Gastroesophageal sphincter (tissue), 4 donors: ENCODE measurements at places on chromosomes 5 and 9. TPM values are rescaled to one million over a fixed set of nuclear protein-coding genes. Genes with fewer than 3 reads are reported as not detected.

GRCh38 chr9:131503626-131504465 lies 1.1 kb downstream of the POMT1 start:
- no peak overlapping the region for H3K27ac ChIP-seq
- ATAC-seq, result no peak
- H3K4me1 ChIP-seq, result peaks cover 42% of the 10 kb centered on the region
- peak overlapping the region; percentile 83 for H3K4me3 ChIP-seq
- no peaks in the 10 kb centered on the region for H3K27me3 ChIP-seq
- H3K36me3 ChIP-seq, result peaks cover 41% of the 10 kb centered on the region

DNA sequence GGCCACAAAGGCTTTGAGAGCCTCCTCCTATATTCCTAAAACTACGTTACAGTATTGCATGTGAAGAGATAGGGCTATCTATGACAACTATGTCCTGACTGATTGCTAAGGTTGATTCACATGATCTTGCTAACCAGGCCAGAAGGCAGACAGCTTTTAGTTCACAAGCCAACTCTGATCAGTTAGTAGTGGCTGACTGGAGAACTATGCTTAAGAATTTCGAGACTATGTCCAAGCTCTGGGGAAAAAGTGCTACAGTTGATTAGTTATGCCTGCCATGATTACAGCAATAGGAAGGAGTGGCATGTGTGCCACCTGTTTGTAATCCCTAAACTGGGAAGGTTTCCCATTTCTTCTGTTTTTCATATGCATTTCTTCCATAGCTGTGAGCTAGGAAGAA lies 223.4 kb downstream of the DOCK8 start:
- H3K4me1 ChIP-seq, result no peaks in the 10 kb centered on the region
- H3K27ac ChIP-seq, result no peak overlapping the region
- ATAC-seq, result no peak
- peaks cover 95% of the 10 kb centered on the region for H3K36me3 ChIP-seq
- H3K4me3 ChIP-seq, result no peak overlapping the region

GRCh38 chr5:109837231-109837861 lies 147.6 kb downstream of the MAN2A1 start:
- no peak for ATAC-seq
- H3K4me3 ChIP-seq, result no peak overlapping the region
- no peak overlapping the region for H3K27ac ChIP-seq
- no peaks in the 10 kb centered on the region for H3K27me3 ChIP-seq

GRCh38 chr5:150836064-150836463 lies 10.3 kb upstream of the IRGM start:
- ATAC-seq, result no peak
- H3K4me1 ChIP-seq, result no peaks in the 10 kb centered on the region
- no peak overlapping the region for H3K27ac ChIP-seq
- no peaks in the 10 kb centered on the region for H3K36me3 ChIP-seq

DNA sequence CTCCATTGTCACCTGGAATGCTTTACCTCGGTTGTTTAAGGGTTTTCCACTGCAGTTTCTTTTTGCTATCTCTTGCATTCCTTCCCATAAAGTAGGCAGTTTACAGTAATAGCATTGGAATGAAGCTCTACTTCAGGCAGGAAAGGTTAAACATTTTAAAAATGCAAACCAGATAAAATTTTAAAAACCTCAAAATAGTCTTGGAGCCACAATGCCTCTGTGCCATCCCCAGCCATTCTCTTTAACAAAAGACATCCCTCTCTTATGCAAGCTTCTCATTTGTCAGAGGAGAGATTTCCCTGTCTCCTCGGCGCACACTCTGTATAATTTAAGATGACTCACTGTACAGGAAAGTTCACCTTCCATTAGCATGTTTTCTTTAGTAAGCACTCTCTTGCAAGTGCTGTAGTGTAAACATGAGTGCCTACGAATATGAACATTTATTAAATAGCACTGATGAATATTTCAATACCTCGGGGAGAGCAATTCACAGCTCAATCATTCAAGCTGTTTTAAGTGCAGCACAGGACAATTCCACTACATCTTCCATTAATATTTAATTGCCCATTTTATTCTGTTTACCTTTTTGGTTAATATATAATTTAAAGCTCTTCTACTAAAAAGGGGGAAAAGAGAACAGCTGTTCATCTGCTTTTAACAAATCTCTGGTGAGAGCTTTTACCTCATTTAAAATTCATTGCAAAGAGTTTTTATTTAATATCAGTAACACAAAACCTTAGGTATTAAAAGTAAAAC lies 343.6 kb downstream of the SPATA31D1 start:
- no peak for ATAC-seq
- H3K27me3 ChIP-seq, result no peaks in the 10 kb centered on the region
- no peak overlapping the region for H3K4me3 ChIP-seq
- H3K36me3 ChIP-seq, result no peaks in the 10 kb centered on the region
- H3K4me1 ChIP-seq, result no peaks in the 10 kb centered on the region

GRCh38 chr9:132690696-132691095 lies 20.4 kb downstream of the GTF3C4 start:
- H3K36me3 ChIP-seq, result peaks cover 2% of the 10 kb centered on the region
- ATAC-seq, result no peak
- no peaks in the 10 kb centered on the region for H3K27me3 ChIP-seq
- no peak overlapping the region for H3K27ac ChIP-seq
- no peaks in the 10 kb centered on the region for H3K4me1 ChIP-seq
- no peak overlapping the region for H3K4me3 ChIP-seq

GRCh38 chr9:15843316-15843715 lies 290.5 kb downstream of the CCDC171 start:
- H3K4me1 ChIP-seq, result no peaks in the 10 kb centered on the region
- no peaks in the 10 kb centered on the region for H3K36me3 ChIP-seq

GRCh38 chr9:133026426-133026825 lies 4.4 kb upstream of the GTF3C5 start:
- H3K4me3 ChIP-seq, result no peak overlapping the region
- H3K27ac ChIP-seq, result no peak overlapping the region
- H3K4me1 ChIP-seq, result peaks cover 28% of the 10 kb centered on the region
- H3K36me3 ChIP-seq, result no peaks in the 10 kb centered on the region
- H3K27me3 ChIP-seq, result no peaks in the 10 kb centered on the region

GRCh38 chr5:141617128-141617527 lies 1.7 kb downstream of the DIAPH1 start:
- H3K27me3 ChIP-seq, result no peaks in the 10 kb centered on the region
- no peaks in the 10 kb centered on the region for H3K36me3 ChIP-seq
- no peak overlapping the region for H3K4me3 ChIP-seq
- H3K27ac ChIP-seq, result peak overlapping the region; percentile 90
- no peak for ATAC-seq
- H3K4me1 ChIP-seq, result peaks cover 4% of the 10 kb centered on the region

DNA sequence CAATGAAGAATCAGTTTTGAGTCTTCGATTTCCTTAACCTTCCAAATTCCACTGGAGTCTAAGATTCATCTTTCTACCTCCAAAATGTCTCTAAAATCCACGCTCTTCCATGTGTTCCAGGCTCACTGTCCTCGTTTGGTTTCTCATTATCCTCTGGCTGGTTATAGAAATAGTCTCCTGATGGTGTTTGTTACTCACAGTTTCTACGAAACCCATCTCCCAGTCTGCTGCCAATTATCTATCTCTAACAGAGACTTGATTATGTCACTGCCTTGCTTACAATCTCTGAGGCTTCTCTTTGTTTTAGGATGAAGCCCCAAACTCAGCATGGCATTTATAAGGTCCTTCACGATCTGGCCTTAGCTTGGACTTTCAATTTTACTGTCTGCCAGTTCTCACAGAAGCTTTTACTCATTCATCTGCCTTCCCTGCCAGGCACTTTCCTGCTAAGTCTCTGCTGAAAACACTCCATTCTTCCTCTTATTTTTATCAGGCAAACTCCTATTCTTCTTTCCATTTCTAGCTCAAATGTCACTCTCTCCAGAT lies 339.6 kb upstream of the SGCD start:
- H3K4me1 ChIP-seq, result no peaks in the 10 kb centered on the region
- H3K36me3 ChIP-seq, result no peaks in the 10 kb centered on the region
- no peak overlapping the region for H3K27ac ChIP-seq
- no peaks in the 10 kb centered on the region for H3K27me3 ChIP-seq

DNA sequence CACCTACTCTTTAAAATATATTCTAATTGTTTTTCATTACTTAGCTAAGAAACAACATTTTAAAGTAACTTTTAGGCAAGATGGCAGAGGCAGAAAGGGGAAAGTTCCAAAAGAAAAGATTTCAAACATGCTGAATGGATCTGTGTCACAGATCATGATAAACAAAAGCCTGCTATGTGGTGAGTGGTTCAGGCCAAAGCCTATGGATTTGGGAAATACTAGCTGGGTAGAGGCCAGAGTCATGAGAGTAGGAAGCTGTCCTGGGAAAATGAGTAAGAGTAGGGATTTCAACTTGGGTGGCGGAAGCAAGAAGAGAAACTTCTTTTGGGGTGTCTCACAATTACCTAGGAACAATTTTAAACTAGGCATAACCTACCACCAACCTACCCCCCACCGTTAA lies 68.7 kb upstream of the GRHPR start:
- H3K4me3 ChIP-seq, result no peak overlapping the region
- no peaks in the 10 kb centered on the region for H3K4me1 ChIP-seq
- no peak overlapping the region for H3K27ac ChIP-seq
- no peak for ATAC-seq
- H3K27me3 ChIP-seq, result no peaks in the 10 kb centered on the region

- H3K27ac ChIP-seq, result no peak overlapping the region
- no peaks in the 10 kb centered on the region for H3K36me3 ChIP-seq
- no peak for ATAC-seq
Measured at GRCh38 chr9:79107911-79108676, 463.7 kb upstream of the TLE4 start.

GRCh38 chr5:112923148-112923917 lies 1.3 kb upstream of the REEP5 start:
- peak overlapping the region; percentile 97 for H3K27ac ChIP-seq
- H3K36me3 ChIP-seq, result no peaks in the 10 kb centered on the region
- H3K27me3 ChIP-seq, result no peaks in the 10 kb centered on the region
- H3K4me1 ChIP-seq, result peaks cover 18% of the 10 kb centered on the region
- no peak for ATAC-seq

DNA sequence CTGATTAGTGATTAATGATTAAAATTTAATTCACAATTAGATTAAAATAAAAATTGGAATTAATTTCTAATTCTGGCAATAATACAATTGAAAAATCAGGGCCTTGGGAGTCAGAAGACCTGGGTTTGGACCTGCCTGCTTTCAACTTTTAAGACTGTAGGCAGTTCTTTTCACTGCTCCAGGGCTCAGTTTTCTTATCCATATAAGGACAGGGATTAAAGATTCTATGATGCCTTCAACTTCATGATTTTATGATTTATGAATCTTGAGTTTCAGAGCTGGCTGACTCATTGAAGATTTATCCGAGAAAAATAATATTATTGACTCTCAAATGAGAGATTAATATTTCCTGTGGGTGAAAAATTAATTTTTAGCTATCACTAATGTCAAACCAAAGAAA lies 208.6 kb upstream of the ANKH start:
- no peak for ATAC-seq
- H3K4me3 ChIP-seq, result no peak overlapping the region
- H3K4me1 ChIP-seq, result peaks cover 12% of the 10 kb centered on the region

DNA sequence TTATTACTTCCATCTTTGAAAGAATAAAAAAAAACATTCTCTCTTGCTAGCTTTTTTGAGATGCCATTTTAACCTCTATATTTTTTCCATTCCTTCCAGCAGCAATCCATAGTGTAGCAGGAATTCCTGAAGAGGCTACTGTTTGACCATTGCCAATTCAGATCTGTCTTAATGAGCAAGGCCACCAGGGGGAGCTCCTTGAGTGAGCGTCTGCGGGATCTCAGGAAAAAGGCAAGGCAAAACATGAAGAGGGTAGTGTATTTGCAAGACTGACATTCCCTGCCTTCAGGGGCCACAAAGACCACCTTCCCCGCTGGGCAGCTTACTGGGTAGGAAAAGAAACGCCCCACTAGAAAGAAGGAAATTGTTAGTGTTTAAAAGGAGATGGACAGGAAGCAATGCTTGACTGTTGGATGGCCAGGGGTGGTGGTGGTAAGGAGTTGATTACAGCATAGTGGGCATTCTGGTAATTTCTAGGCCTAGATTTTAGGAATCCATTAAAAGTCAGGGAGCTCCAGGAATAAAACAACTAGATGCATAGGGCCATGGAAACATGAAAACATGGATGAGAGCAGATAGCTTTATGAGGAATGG lies 206.6 kb upstream of the HAPLN1 start:
- no peak overlapping the region for H3K4me3 ChIP-seq
- no peaks in the 10 kb centered on the region for H3K4me1 ChIP-seq
- H3K36me3 ChIP-seq, result no peaks in the 10 kb centered on the region
- no peaks in the 10 kb centered on the region for H3K27me3 ChIP-seq

DNA sequence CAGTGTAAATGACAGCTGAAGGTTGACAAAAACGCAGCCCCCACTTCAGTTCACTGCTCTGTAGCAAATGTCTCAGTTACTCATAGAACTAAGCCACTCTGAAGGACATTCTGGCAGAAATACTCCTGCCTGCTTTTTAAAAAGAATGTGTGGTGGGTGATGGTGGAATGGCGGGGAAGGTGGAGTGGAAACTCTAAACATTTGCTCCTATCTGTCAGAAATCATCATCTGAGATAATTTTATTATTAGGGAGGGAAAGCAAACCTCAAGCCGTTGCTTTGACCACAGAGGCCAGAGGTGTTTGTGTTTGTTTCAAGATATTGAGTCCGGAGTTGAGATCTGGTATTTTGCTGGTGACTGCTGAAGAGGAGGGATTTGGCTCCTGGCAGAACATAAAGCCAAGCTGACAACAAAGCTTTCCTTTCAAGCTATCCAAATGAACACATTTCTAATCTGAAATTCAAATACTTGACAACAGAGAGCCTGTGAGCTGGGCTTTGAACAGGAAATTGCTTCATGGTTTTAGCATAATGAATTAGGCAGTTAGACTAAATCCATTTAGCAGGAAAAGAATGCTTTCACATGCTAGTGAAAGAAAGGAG lies 362.7 kb downstream of the CSNK1G3 start:
- no peak overlapping the region for H3K4me3 ChIP-seq
- H3K27me3 ChIP-seq, result no peaks in the 10 kb centered on the region
- H3K27ac ChIP-seq, result peak overlapping the region; percentile 18
- ATAC-seq, result no peak
- H3K4me1 ChIP-seq, result peaks cover 26% of the 10 kb centered on the region
- H3K36me3 ChIP-seq, result no peaks in the 10 kb centered on the region

FBXL7 gene
- 27.7 TPM for total RNA-seq

GRXCR2 gene
- not detected for total RNA-seq

PTAR1 gene
- 91.8 TPM for total RNA-seq

HTR4 gene
- not detected for total RNA-seq

TMEM174 gene
- not detected for total RNA-seq

IL13 gene
- total RNA-seq, result not detected

TYRP1 gene
- 2.2 TPM for total RNA-seq

TRIP13 gene
- 0.31 TPM for total RNA-seq
